ENCODE measurements at places on chromosomes 3 and 15.

GRCh38 chr3:188956839-188957489 lies 214.8 kb upstream of the TPRG1 start:
- no peak for DNase-seq

GRCh38 chr15:66270932-66271331 lies 17.4 kb upstream of the MEGF11 start:
- no peak for DNase-seq

DNA sequence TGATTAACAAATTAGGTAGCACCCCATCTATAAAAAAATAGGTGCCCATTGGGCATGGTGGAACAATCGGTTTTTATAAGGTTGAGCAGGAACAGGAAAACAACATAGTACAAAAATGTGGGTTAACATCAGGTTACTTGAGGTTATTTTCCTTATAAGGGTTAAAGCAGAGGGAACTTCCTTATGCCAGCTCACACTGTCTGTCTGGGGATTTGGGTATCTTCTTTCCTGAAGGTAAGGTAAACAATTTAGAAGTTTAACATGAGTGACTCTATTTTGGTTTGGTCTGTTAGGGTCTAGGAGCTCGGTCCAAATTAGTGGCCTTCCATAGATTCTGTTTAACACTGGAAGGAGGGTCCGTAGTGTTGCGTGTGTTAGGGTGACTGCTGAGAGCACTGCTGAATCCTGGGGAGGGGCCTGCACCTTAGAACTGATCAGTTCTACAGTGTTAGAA lies 14.7 kb downstream of the CHD2 start:
- no peak for DNase-seq

DNA sequence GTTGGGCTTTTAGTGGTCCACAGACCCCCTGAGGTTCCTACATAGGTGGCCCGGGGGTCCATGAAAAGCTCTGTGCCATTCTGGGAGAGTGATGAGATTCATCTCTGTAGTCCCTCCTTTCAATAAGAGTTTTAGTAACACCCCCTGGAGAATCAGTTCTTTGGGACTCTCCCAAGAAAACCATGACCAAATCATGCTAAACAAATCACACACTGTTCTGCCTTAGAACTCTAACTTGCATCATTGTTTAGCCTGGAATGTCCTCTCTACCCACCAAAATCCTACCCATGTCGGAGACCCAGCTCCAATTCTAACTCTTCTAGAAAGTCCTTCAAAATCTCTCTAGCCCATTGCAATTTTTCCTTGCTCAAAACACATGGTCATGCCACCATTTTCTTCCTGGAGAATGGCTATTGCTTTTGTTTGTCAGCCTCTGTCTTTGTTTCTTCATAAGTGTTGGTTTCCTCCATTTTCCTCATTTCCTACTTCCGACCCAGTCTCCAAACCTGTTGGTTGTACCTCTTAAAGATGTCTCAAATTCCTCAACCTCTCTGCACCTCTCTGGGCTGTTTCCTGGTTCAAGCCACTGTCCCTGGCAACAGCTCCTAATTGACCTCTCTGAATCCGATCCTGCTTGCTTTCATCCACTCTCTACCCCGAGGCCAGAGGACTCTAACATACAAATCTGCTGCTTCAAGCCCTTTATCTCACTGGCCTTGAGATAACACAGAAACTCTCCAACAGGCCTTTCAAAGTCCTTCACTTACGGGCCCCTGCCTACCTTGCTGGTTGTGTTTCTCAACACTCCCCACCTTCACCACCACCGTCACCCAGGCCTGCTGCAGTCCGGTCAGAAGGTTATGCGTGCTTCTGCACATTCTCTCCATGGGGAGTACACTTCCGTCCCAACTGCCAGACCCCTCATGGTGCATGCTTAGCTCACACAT lies 23.7 kb downstream of the CYP19A1 start:
- no peak for DNase-seq

DNA sequence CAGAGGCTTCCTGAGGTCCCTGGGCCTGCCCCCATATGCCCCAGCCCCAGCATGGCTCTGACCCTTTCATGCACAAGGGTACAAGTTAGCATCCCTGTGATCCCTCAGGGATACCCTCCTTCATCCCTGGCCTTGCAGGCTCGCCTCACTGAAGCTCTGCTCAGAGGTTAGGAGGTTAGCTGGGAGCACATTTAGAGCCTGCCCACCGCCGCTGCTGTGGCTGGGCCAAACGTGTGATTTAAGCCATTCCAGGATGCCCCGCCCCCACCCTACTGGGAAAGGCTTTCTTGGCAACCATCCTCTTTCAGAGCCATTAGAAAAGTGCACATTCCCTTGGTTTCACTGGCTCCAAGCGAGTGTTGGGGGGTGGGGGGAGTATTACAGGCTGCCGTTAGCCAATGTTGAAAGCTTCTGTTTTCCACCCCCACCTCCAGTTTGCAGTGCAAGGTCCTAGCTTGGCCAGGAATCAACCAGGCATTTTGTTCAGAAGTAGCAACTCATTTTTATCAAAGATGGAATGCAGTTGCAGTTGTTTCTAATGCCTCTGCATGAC lies 6.3 kb upstream of the HES1 start:
- no peak for DNase-seq

GRCh38 chr3:132543011-132543739 lies 53.9 kb upstream of the ACKR4 start:
- no peak for DNase-seq

- no peak for DNase-seq
Measured at GRCh38 chr3:30583973-30584372, 22.4 kb upstream of the TGFBR2 start.

GRCh38 chr3:37702478-37703154 lies 159.1 kb upstream of the CTDSPL start:
- no peak for DNase-seq

DNA sequence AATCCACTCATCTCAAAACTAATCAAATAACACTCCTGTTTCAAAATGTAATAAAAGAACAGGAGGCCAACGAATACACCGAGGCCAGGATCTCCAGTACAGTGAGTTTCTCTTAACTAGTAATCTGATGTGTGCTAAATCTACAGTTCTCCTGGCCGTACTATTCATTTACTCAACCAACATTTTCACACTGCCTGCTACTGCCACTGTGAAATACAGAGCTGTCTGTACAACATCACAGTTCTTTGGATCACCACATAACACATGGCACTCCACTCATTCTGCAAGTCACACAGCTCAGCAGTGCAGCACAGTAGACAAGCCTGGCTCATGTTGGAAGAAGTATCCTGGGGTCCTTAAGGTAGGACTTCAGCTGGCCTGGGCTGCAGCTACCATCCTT lies 21.9 kb downstream of the RIOX2 start:
- DNase-seq: no peak

DNA sequence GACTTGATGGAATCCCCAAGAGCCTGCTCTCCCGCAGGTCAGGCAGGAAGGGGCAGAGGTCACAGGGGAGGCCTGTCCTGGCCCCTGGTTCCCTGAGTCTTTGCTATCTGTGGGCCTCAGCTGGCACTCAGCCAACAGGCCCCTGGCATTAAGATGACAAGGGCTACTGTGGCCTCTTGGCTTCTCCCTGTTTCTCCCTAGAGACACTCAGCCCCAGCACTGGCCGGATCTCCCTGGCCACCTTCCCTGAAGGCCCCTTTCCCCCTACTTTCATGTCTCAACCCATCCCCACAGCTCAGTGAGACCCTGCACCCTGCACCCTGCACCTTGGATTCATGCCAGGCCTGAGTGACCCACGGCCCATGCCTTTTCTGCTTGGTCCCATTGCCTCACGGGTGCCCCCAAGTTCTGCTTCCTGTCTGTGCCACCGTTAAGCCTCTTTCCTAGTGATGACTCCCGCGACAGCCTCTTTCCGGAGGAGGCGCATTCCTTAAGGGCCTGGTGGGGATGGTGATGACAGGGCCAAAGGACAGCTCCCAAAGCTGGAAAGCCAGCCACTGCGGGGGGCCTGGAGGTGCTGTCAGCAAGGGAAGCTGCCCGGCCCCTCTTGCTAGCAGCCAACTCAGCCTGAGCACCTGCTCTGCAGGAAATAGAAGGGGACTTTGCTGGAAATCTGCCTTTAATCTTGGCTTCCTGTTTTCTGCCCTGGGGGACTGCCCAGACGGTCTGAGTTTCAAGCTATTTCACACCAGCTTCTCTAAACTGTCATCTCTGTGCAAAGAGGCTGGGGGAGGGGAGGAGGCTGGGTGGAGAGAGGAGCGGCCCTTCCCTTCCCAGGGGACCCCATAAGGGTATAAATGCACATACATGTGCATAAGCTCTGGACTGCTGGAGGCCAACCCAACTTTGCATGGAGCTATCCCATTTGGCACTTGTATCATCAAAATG lies 4.8 kb upstream of the CSK start:
- DNase-seq: peak; percentile 47

DNA sequence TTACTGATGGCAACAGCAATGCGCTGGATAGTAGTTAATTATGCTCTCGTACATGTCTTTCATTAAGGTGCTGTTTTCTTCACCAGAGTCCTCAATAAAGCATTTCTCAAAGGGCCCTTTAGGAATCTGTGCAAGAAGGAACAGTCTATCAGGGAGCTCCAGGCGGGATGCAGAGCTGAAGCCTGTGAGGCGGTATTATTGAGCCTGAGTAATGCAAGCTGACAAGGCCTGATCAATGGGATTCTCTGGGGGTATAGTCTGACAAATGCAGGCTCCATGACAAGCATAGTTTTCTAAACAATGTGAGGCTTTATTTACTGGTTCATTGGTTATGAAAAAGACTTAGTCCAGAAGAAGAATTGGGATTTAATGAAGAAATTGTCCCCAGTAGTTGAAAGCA lies 530.9 kb upstream of the CBLB start:
- DNase-seq: no peak

- no peak for DNase-seq
Measured at GRCh38 chr3:130260918-130261317, 84.6 kb upstream of the COL6A5 start.

DNA sequence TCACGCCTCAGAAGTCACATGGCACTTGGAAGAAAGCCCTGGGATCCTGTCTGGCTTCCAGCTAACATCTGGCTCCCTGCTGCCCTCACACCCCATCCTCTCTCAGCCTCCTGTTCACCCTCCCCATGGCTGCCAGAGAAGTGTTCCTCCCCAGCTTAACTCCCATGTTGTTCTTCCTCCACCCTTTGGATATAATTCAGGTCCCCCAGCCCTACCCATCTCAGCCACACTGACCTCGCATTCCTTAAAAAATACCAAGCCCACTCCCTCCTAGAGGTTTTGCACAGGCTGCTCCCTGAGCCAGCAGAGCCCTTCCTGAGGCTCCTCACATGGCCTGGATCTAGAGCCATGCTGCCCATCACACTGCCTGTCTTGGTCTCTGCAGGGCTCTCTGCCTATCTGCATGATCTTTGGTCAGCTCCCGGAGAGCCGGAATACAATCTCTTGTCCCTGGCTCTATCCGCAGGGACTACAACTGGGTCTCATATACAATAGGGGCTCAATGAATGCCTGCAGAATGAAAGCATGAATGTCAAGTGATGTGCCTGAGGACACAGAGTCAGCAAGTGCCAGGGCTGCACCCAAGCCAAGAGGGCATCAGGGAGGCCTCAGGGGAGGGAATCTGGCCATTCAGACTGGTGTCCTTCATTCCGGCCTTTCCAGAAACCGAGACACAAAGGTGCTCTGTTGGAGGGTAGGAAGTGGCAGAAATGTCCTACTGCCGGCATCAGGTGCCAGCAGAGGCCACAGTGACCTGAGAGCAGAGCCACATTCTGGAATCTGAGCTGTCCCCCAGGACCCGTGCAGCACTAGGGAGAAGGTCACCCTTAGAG lies 3.8 kb upstream of the TKT start:
- no peak for DNase-seq

- no peak for DNase-seq
Measured at GRCh38 chr3:149895339-149895738, 75.4 kb downstream of the PFN2 start.

GRCh38 chr15:94164971-94165370 lies 66.4 kb upstream of the MCTP2 start:
- DNase-seq: no peak

DNA sequence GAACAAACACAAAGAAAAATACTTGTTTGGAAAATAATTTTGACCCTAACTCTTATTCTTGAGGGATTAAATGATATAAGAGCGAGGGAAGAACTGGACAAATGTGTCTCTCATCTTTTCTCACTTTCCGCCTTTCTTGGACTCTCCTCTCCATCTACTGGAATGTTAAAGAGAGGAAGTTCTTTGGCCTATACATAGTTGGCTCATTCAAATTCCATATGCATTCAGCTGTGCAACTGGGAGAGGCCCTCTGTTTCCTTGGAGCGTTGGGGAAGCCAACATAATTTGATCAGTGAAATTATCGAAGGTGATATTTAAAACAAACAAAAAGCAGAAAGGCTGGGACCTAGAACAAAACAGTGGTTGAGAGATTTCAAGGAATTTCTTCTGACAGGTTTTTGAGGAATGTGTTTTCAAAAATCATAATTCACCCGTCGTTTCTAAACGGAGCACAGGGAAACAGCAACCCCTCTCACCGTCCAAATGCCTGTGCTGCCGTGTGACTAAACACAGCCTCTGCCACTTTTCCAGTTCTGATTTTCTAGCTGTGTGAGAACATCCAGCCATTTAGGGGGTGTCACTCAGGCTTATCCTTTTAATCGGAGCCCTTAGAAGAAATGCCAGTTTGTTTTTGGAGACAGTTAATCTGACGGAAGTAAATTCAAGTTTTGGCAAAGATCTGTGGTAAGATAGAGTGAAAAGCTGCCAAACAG lies 489.9 kb downstream of the SOX2 start:
- DNase-seq: no peak

DNA sequence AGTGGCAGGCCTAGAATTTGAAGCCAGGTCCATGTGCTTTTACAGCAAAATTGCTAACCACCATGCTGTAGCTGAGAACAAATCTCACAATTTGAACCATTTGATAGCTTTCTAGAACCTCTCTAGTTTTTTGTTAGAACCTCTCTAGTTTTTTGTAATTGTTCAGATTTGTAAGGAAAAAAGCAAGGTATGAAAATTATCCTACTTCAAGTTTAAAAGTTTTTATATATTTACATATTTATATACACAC lies 9.8 kb downstream of the GXYLT2 start:
- no peak for DNase-seq

- no peak for DNase-seq
Measured at GRCh38 chr15:74022706-74023470, 28.4 kb downstream of the PML start.

- DNase-seq: no peak
Measured at GRCh38 chr3:185067173-185067572, 85.7 kb downstream of the C3orf70 start.

- no peak for DNase-seq
Measured at GRCh38 chr3:133277813-133278212, 122.0 kb upstream of the BFSP2 start.

Data from activated gamma-delta T cell treated with anti-CD3 and anti-CD28 coated beads, Interleukin-2, amount 50 U/mL, for 16 hours (primary cell).